ENCODE measurements at places on chromosomes 3 and 15. TPM values are rescaled to one million over a fixed set of nuclear protein-coding genes. Genes with fewer than 3 reads are reported as not detected.

The MOBP gene
- polyA plus RNA-seq = not detected

The CHMP2B gene
- 8.6 TPM for polyA plus RNA-seq

The TLR9 gene
- not detected for polyA plus RNA-seq

The GOLGA8T gene
- 0.06 TPM for polyA plus RNA-seq

The ACTRT3 gene
- 1.2 TPM for polyA plus RNA-seq

The WNT5A gene
- polyA plus RNA-seq = 30.7 TPM

The PRSS50 gene
- polyA plus RNA-seq = not detected

The GRM2 gene
- polyA plus RNA-seq = 0.15 TPM

The CPNE9 gene
- polyA plus RNA-seq = 0.03 TPM

The LSAMP gene
- polyA plus RNA-seq = 6.6 TPM

The GOLGA8J gene
- polyA plus RNA-seq = not detected

The SLC51B gene
- polyA plus RNA-seq = not detected

The IQSEC1 gene
- polyA plus RNA-seq = 6.2 TPM

The GP5 gene
- polyA plus RNA-seq = 0.23 TPM

The SOX14 gene
- not detected for polyA plus RNA-seq

The SEMA3B gene
- 14.9 TPM for polyA plus RNA-seq

The ALPK3 gene
- polyA plus RNA-seq = 0.16 TPM

The FBXO45 gene
- polyA plus RNA-seq = 3.2 TPM

The DUOXA2 gene
- not detected for polyA plus RNA-seq

The MSL2 gene
- polyA plus RNA-seq = 2.4 TPM

The ZNF385D gene
- polyA plus RNA-seq = 1.3 TPM

The TMED3 gene
- 148 TPM for polyA plus RNA-seq

The MYEF2 gene
- 11.6 TPM for polyA plus RNA-seq

The LRRC15 gene
- polyA plus RNA-seq = 0.02 TPM

The PRRT3 gene
- 5.5 TPM for polyA plus RNA-seq

The GHSR gene
- polyA plus RNA-seq = not detected

The FXR1 gene
- polyA plus RNA-seq = 114 TPM

The SH2D7 gene
- not detected for polyA plus RNA-seq

The OR5K2 gene
- polyA plus RNA-seq = not detected

The FBXW12 gene
- 0.07 TPM for polyA plus RNA-seq

The CLDN16 gene
- polyA plus RNA-seq = 0.02 TPM

The SAMMSON gene
- polyA plus RNA-seq = not detected

The CACNA2D3 gene
- 0.36 TPM for polyA plus RNA-seq

The PSTPIP1 gene
- polyA plus RNA-seq = 0.69 TPM

The TMEM207 gene
- polyA plus RNA-seq = not detected

The CTXN2 gene
- 0.02 TPM for polyA plus RNA-seq

The ITIH1 gene
- not detected for polyA plus RNA-seq

The KBTBD13 gene
- polyA plus RNA-seq = not detected

The CHST13 gene
- 0.41 TPM for polyA plus RNA-seq

The APBA2 gene
- polyA plus RNA-seq = 14.0 TPM

The GPR160 gene
- polyA plus RNA-seq = 0.31 TPM

The LYZL4 gene
- polyA plus RNA-seq = not detected

The CLDN18 gene
- not detected for polyA plus RNA-seq

The IGSF10 gene
- polyA plus RNA-seq = 15.3 TPM

The DNAJA4 gene
- polyA plus RNA-seq = 0.02 TPM

The UROC1 gene
- polyA plus RNA-seq = not detected

The IL17RB gene
- polyA plus RNA-seq = 0.16 TPM

The TPRG1 gene
- polyA plus RNA-seq = 1.8 TPM

The RTP1 gene
- not detected for polyA plus RNA-seq

The MUC4 gene
- polyA plus RNA-seq = 0.07 TPM
